Hindlimb muscle (tissue), 1 donor: ENCODE measurements at places on chromosomes 3 and 15. TPM values are rescaled to one million over a fixed set of nuclear protein-coding genes. Genes with fewer than 3 reads are reported as not detected.

Gene LNP1
- 6.1 TPM for polyA plus RNA-seq

Gene LINGO1
- 11.1 TPM for polyA plus RNA-seq

Gene CYB561D2
- 8.5 TPM for polyA plus RNA-seq

Gene XCR1
- polyA plus RNA-seq, result 0.35 TPM

Gene KCNH8
- polyA plus RNA-seq, result 0.04 TPM

Gene ATP8B4
- polyA plus RNA-seq, result 4.3 TPM

Gene ZMYND10
- 1.4 TPM for polyA plus RNA-seq

Gene ACY1
- polyA plus RNA-seq, result 19.3 TPM

Gene MUSTN1
- polyA plus RNA-seq, result 203 TPM

- DNase-seq, result no peak
These were observed 3.2 kb upstream of the ADAM10 start for GRCh38 chr15:58752716-58753115.

- no peak for DNase-seq
These were observed 33.0 kb upstream of the DENND4A start for GRCh38 chr15:65824941-65825544.

DNA sequence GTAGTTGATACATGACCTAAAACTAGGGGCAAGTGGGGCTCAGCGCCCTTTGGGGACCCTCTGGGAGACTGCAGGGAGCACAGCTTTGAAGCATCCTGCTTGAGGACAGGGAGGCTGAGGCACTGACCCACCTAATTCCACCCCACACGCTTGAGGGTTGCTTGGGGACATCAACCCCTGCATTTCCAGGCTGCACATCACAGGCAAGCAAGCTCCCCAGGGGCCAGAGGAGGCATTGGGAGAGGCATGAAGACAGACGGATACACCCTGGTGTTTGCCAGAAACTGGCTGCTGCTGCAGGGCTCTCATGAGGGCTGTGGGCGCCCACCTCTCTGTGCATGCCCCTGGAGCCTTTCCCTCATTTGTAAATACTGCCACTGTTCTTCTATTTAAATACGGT, 99.3 kb downstream of the ABHD5 start:
- no peak for DNase-seq

DNA sequence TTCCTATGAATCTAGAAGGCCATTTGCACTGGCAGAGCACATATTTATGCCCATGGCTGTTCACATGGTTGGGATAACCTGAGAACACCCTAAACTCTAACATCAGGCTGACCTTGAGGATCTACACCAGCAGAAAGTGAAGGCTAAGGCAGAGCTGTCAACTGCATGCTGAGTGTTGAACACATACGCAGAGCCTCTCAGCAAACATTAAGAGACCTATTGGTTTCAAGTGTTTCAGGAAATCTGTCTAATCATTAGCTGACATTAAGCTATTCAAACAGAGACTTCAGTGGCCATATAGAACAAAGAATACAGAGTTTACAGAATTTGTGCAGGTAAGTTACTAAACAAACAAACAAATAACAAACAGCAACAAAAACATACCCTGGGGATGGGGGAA, 16.1 kb upstream of the SEC61A1 start:
- DNase-seq, result no peak

DNA sequence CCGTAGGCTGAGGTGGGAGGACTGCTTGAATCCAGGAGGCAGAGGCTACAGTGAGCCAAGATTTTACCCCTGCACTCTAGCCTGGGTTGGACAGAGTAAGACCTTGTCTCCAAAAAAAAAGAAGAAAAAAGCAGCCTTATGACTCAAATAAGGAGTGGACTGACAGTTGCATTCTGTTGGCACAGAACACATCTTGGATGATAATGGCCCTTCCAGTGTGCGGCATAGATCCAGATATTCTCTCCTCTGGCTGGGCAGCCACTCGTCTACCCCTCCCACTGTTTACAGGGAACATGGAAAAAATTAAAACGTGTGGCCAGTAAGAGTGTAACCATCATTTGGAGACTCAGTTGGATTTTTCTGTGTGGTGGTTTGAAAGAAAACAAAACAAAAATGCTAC, 118.6 kb upstream of the RNF7 start:
- no peak for DNase-seq

GRCh38 chr3:157059181-157059580, 100.8 kb downstream of the CCNL1 start:
- no peak for DNase-seq

DNA sequence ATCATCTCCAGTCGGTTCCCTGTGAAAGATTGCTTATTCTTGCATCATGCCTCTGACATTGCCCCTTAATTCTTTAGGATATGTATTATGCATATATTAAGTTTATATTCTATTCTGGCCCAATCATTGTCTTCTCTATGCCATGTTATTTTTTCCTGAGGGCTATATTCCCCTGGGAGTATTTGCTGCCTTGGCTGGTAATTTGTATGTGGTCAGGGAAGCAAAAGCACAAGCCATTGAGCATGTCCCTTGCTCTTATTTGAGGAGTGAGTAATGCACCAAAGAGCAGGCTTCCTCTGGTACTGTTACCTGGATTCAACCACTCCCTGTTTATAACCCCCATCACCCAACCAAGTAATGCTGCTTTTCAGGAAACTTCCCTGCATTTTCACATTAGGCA, 36.3 kb downstream of the STAC start:
- no peak for DNase-seq

DNA sequence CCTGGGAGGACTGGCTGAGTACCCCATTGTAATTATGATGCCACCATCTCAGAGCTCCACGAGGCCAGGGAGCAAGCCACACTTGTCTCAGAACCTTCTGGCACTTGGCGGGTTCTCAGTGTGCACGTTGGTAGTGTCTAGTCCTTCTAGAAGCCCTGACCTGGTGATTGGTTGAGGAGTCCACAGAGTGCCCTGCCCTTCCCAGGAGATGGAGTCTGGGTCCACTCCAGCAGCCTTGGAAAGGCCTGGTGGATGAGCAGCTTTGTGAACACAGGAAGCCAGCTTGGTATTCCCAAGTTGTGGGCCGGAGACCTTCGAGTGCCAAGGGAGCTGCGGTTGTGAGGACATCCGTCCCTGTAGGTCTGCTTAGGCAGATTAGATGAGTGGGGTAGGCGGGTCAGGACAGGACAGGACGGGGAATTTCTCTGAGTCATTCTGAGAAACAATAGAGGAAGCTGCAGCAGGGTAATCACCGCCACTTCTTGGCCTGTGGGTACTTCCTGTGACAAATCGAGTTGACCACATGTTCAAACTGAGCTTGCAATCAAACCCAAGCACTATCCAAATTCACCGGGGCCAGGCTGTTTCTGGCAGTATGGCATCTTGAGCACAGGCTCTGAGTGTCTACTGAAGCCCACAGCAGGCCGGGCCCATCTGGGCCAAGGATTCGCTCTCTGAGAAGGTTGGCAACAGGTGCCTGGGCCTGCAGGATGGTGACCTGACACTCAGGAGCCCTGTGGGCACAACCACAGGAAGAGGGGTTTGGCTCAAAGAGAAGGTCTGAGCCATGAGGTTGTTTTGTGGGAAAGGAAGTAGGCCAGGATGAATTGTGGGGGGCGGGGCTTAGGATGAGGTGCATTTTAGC, 71.5 kb upstream of the PLXNA1 start:
- DNase-seq, result peak; percentile 22

DNA sequence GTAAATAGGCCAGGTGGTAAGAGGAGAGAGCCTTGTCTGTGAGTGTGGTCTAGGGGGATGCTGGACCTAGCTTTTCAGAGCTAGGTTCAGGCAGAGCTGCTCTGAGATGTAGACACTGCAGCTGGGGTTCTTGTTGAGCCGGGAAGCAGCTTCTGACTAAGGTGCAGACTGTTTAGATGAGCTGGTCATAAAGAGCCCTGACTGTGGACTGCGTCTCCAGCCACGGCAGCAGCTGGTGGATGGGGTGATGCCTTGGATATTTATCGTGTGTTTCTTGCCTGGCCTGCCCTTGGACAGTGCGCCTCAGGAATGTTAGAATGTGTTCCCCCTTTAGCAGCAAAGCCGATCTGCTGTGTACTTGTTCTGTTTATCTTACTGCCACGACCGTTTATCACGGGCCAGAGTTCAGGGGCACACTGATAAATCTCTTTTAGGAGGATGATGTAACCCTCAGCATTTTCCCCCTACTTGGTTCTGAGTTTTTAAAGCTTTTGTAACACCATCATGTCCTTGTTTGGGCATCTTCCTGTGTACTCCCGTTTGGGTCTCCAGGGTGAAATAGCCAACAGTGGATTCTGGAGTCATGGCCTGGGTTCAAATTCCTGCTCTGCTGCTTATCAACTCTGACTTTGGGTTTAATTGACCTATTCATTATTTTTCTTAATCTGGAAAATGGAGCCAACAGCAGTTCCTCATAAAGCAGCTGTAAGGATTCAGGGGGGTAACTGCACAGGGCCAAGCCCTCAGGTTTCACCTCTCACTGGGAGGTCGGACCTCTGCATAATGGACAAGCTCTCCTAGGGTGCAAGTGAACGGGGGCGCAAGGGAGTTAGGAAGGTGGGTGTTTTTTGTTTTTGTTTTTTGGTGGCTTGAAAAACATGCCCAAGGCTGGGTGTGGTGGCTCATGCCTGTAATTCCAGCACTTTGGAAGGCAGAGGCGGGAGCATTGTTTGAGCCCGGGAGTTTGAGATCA, 51.4 kb downstream of the FLNB start:
- DNase-seq, result no peak

GRCh38 chr3:155553780-155554179, 191.1 kb downstream of the PLCH1 start:
- no peak for DNase-seq

- DNase-seq, result no peak
These were observed 7.1 kb upstream of the TTC14 start for GRCh38 chr3:180594631-180595558.

DNA sequence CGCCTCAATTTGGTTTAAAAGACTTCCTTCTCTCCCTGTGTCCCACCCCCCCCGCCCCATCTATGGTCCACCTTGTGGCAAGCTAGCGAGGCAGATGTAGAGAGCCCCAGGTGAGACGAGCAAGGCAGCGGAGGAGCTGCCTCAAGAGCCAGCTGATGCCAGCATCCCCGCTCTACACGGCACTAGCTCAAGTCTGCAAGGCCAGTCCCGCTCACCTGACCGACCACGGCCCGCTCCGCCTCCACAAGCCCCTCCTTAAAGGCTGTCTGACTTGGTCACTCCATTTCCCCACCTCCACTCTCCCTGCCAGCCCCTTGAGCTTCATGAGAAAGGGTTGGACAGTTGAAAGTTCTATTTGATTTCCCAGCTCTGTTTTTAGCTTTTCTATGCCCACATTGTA, 56.2 kb upstream of the IGF1R start:
- DNase-seq, result no peak

- DNase-seq, result no peak
These were observed 544.5 kb downstream of the MFSD1 start for GRCh38 chr3:159346271-159346903.

GRCh38 chr3:19934098-19934566, at the start of gene EFHB:
TSS of gene EFHB (minus strand) at chr3:19934217. CDS start at chr3:19934018, 199 bp downstream.
- DNase-seq, result no peak

DNA sequence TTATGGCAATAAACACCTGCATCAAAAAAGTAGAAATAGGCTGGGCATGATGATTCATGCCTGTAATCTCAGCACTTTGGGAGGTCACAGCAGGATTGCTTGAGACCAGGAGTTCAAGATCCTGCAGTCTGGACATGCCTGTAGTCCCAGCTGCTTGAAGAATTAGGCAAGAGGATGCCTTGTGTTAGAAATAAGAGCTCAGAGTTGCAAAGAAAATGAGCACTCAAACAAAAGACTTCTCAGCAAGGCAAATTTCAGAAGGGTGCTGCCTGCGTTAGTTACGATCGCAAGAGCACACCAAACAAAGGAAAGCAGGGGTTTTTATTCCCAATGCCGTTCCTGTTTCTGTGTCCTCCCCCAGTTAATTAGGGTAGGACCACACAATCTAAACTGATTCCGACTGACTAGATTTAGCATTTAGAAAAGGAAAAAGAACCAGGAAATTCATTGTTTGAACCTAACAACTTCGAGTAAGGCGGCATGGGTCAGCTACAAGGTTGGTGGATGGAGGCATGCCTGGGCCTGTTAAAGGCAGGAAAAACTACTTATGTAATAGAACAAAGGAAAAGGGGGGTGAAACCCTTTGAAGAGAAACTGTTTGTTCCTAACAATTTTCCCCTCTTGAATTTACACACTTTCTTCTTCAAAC, 55.5 kb downstream of the DLG1 start:
- no peak for DNase-seq

GRCh38 chr3:36542186-36542585, 161.9 kb downstream of the STAC start:
- no peak for DNase-seq

DNA sequence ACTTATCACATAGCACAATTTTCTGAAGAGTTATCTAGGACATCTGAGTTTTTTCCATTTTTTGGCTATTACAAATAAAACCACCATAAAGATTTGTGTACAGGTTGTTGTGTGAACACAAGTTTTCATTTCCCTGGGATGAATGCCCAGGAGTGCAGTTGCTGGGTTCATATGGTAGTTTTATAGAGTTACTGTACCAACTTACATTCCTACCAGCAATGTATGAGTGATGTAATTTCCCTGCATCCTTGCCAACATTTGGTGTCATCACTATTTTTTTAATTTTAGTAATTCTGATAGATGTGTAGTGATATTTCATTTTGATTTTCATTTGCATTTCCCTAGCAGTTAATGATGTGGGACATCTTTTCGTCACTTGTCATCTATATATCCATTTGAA, 20.5 kb downstream of the FILIP1L start:
- DNase-seq, result no peak

DNA sequence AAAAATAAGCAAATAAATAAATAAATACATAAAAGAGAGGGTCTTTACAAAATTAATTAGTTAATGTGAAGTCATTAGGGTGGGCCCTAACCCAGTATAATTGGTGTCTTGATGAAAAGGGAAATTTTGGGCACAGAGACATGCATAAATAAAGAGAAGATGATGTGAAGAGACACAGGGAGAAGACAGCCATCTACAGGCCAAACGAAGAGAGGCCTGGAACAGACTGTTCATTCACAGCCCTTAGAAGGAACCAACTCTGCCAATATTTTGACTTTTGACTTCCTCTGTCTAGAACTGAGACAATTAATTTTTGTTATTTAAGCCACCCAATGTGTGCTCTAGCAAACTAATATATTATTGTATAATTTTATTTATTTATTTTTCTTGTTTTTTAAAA, 29.6 kb upstream of the SELENOK start:
- DNase-seq, result no peak

GRCh38 chr15:79164043-79164442, 73.5 kb upstream of the RASGRF1 start:
- DNase-seq, result no peak

DNA sequence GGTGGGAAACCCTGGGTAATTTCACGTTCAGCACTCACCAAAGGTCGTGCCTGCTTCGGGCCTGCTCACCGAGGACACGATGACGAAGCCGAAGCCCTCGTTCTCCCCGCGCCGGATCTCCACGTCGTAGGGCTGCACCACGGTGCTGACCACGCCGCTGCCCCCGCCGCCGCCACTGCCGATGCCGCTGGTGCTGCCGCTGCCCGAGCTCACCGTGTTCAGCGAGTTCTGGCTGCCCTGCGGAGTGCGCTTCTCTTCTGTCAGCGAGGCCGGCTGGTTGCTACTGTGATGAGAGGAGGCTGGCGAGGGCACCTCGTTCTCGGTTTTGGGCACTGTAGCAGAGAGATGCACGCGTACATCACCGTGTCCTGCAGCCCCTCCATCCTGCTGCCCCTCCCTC, 659.5 kb downstream of the MAGI1 start:
- no peak for DNase-seq

- no peak for DNase-seq
These were observed 208.8 kb downstream of the STAG1 start for GRCh38 chr3:136543385-136543784.

- DNase-seq, result no peak
These were observed 33.7 kb downstream of the SUSD5 start for GRCh38 chr3:33184863-33185262.

- DNase-seq, result no peak
These were observed 113.2 kb downstream of the EPHB1 start for GRCh38 chr3:134908271-134908670.

GRCh38 chr3:58630076-58630709, 36.4 kb downstream of the FAM3D start:
- peak; percentile 67 for DNase-seq
